ENCODE measurements at places on chromosomes 2 and 18.

- no peak for DNase-seq
These were observed 52.3 kb upstream of the SNTG2 start for GRCh38 chr2:898319-898718.

DNA sequence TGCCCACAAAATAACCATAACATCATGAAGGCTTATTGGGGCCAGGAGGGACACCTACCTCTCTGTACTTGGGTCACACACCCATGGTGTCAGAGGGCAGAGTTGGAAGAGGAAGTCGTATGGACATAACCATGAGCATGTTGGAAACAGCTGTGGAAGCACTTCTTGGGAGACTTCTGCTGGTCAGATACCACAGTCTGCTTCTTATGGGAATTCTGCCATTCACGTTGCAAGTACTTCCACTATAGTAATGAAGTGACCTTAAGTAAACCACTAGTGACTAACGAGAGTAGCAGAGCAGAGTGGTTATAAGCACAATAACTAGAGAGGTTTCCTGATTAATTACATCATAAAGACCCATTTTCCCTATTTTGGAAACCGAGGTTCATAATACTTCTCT lies 61.1 kb upstream of the TFPI start:
- DNase-seq: no peak

- DNase-seq: no peak
These were observed 442 bp downstream of the SERPINB5 start for GRCh38 chr18:63477200-63477599.

GRCh38 chr2:48197618-48198017 lies 291.3 kb upstream of the FBXO11 start:
- DNase-seq: no peak

DNA sequence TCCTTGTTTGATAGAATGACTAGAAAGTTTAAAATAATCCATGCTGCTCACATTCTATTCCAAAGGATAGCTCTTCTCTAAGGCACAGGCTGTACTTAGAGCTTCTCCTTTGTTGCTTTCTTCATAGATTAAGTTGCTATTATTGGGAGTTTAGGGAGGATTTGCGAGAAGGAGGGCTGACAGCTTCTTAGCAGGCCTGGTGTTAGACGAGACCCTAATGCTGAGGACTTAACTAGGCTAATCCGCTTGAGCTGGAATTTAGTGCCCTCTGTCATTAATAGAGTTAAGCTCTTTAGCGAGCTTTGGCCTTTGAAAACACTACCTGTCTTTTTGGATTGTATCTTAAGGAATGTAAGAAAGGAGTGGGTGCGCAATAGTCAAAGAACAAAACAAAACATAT lies 81.3 kb downstream of the MOGAT1 start:
- DNase-seq: no peak

All from activated CD8-positive, alpha-beta T cell treated with anti-CD3 and anti-CD28 coated beads, Interleukin-2, amount 10 ng/mL, durations not matched to agents 7 days and 5 days (primary cell).